Endothelial cell of umbilical vein (primary cell): ENCODE measurements at places on chromosomes 12 and 14. TPM values are rescaled to one million over a fixed set of nuclear protein-coding genes. Genes with fewer than 3 reads are reported as not detected.

GRCh38 chr14:94787092-94787491, 17.2 kb upstream of the GSC start:
- DNase-seq, result no peak

DNA sequence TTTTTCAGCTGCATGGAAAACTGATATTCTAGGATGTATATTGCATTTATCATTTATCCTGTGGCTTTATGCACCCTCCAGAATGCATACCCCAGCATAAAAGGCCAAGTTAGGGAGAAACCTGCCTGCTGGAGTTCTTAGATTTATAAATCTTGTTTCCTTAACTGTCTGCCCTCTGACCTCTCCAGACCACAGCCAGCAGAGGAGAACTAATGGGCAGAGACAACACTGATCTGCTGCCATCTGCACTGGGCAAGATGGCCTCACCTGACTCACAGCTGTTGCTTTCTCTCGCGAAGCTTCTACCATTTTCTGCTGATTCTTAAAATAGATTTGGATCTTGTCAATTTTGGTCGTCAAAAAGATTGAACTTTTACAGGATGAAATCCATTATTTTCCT, 65.8 kb downstream of the PPP2R5C start:
- DNase-seq, result no peak

DNA sequence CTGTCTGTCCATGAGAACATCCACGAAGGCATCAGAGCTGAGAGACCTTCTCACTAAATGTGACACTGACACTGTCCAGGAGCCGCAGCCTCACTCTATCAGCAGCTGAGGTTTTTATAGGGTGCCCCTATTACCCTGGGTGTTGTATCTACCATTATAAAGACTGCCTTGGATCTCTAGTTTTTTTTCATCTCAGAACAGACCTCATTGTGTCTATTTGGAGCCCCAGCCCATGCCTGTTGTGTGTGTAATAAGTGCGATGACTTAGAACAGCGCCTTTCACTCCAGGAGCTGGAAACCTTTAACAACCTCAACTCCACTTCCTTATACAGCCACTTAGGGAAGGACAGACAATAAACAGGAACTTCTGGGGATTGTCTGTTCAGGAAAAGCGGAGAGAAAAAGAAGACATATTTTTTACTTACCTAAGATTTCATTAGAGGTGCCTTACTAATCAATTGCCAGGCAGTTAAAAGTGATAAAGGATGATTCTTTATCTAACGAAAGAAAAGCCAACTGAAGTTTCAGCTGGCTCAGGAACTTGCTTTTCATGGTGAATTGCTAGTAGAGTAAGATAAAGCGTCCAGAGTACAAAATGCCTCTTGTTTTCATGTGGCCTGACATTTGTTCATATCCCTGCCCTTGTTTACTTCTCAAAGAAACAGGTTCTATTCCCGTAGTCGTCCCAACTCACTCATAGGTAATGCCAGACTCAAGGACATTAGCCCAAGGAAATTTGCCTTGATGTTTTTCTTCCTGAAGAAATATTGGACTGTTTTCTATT, 420.6 kb downstream of the RAD51B start:
- peak; percentile 39 for DNase-seq

GRCh38 chr14:50835280-50835679, 4.3 kb upstream of the NIN start:
- no peak for DNase-seq

- DNase-seq, result no peak
Observed at GRCh38 chr12:602700-603068, 60.6 kb downstream of the NINJ2 start.

DNA sequence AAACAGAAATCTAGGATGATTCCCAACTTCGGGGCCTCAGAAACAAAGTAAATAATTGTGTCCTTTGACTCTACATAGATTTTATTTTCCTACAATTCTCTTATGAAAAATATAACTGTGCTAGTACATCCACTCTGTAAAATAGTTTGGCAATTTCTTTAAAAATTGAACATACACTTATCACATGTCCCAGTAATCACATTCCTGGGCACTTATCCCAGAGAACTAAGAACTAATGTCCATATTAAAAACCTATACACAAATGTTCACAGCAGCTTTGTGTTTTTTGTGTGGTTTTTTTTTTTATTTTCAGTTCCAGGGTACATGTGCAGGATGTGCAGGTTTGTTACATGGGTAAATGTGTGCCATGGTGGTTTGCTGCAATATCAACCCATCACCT, 99.0 kb downstream of the KCNH5 start:
- DNase-seq, result no peak

GRCh38 chr14:41986700-41987099, 380.0 kb downstream of the LRFN5 start:
- DNase-seq, result no peak

DNA sequence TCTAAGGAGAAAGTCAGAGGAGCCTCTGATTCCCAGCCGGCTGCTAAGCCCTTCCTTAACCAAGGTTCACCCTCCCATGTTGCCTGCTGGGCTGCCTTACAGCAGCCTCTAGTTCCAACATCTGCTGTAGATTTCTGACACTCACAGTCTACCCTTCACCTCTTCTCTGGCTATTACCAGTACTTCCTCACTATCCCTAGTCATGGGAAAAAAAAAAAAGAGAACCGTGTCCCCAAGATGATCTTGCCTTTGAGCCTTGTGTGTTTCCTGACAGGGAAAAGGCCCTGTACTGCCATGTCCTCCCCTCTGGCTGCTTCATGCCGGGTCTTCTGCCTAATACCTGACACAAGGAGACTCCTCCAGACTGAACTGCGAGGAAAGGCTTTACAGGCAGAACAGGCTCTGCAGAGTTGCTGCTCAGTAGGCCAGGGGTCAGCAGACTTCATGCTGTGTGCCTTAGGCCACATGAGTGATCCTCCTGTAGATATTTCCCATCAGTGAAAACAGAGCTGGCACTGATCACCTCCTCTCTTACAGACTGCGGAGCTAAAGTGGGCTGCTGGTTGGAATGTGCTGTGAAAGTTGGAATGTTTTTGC, 46.8 kb downstream of the PRKCH start:
- DNase-seq, result no peak

SERPINA12 gene
- total RNA-seq, result not detected in 2 replicates

CLEC4C gene
- not detected in 2 replicates for total RNA-seq

PRB2 gene
- total RNA-seq, result not detected in 2 replicates

KERA gene
- total RNA-seq, result not detected in 2 replicates
